BJ (cell line): ENCODE measurements at places on chromosomes 5 and 9.

GRCh38 chr5:122844910-122845228 is 544 bp upstream of the SNX24 start:
- no peak for DNase-seq

DNA sequence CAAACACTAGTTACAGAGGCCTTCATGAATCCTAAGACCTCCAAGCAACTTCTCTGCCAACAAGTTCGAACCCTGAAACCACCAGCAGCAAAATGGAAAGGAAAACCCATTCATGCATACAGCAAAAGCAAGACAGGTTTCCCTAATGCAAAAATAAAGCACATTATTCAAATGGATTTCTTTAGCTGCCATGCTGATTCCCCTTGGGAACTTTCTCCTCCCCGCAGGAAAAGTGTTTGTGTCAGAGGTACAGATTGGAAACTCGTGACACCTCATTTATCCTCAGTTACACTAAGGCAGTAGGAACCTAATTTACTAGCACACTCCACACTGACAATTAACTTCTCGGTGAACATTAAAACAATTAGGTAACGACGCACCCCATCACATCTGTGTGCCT is 63.4 kb downstream of the TLE1 start:
- no peak for DNase-seq

- no peak for DNase-seq
Observed at GRCh38 chr5:90557871-90558270, 726 bp upstream of the ADGRV1 start.

DNA sequence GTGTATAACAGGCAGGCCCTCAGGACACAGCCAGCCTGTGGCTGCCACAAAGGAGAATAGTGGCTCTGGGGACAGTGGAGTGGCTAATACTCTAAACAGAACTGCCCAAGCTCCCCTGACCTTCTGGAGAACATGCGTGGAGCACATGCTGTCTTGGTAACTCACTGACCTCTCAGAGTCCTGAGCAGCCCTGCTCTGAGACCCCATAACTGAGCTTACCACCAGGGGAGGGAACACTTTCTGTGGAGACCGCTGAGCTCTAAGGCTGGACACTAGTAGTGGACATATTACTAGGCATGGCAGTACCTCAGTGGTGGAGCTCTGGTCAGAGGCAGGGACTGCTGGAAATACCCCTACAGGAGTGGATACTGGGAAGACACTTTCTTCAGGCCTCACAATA is 60.2 kb upstream of the SPTLC1 start:
- no peak for DNase-seq

DNA sequence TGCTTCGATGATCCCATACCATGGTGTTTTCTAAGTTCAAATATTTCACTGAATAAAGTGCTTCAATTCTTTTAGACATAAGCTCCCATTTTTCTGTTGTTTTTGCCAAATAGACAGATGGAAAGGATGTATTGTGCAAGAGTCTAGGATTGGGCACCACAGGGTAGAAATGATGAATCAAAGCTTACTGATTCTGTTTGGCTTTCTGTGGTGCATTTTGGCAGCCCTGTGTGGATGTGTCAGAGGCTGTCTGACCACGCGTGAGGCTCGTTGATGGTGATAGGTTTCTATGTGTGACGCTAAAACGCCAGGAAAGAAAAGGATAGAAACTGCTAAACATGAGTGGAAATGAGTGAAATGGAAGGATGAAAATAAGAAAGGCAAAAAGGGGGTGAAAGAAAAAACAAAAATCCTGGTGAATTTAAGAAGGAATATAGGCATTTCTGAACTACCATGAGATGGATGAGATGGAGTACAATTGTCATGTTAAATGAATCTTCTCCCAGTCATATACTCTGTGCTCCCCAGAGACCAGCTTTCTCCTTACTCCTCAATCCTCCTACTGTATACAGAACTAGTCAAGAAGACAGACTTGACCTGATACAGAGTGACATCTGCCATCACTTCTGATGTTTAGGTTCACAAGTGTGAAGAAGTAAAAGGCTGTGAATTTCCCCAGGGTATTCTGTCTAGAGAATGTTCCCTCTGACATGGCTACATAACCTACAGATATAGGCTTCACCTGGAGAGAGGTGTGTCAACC is 54.4 kb downstream of the ANKH start:
- DNase-seq, result peak; percentile 57

DNA sequence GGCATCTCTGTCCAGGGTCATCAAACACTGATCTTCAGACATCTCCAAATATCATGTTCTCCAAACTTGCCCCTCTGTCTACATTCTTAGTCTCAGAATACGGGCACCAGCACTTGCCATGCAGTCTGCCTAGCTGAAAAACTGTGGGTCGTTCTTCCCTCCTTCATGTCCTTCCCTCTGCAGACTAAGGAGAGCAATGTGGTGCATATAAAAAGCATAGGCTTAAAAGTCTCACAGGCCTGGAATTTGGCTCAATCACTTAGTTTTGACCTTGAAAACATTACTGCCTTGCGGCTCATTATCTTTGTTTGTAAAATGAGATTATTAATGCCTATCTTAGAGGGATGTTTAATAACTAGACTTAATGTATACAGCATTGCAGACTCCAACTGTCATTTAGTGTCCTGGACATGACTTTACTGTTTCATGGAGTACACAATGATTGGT is 362.8 kb downstream of the NPR3 start:
- no peak for DNase-seq

DNA sequence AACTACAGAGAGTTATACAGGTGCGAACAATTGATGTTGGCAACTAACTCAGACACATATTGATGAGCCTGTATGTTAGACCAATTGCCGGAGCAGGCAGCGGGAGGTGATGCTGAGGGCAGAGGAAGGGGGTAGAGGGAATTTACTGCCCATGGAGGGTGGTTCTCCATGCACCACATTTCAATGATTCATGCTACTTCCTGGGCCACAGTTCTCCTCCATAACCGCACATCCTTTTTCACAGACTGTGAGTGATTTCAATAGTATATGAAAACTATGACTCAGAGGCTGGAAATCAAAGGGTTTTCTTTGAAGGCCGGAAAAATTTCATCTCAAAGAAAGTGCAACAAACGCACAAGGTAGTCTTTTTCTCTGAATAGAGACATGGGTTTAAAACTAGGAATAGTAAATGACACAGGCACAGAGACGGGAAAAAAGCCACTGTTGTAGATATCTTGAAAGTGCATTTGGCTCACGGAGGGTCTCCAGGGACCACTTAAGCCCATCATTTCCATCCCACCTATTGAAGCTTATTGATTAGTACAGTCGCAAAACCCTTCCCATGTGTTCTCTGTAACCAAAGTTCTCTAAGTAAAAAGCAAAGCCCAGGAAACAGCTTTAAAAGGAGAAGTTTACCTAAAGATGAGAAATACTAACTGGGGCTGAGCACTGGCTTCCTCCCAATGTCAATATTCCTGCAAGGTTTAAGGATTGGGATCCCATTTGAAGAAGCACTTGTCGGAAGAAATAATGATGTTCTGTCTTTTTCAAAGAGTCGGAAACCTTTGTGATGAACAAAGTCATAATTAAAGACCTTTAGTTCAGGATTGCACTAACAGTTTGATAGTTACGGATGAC is 28.0 kb upstream of the ADAM19 start:
- peak; percentile 54 for DNase-seq

DNA sequence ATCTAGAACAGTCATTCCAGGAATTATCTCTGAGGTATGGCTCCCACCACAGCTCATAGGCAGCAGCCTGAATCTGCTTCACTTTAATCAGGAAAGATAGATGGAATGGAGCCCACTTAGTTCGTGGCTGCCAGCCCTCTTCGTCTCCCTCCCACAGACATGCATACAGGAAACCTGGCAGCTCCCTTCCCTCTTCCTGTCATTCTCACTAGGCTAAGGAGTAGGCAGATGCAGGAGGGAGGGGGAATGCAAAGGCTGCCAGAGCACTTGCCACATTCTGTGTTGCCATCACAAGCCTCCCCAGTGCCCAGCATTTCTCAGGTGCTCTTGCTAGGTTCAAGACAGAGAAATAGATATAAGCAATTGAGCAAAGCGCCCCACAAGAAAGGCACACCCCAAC is 378.9 kb downstream of the ELAVL2 start:
- DNase-seq, result no peak

DNA sequence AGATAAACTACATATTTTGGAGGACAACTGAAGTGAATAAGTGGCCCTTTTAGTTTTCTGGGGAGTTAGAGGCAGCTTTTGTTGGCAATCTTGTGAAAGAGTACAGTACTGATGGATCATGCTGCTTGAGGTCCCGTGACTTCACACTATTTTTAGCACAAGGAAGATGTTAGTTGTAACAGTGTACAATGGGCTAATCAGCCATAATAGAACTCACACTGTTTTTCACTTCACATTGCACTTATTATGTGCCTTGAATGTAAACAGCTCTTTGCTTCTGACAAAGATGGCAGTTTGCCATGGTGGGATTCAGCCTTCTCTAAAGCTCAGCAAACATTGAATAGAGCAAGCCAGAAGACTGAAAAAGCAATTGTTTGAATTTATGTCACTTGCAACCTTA is 176.7 kb upstream of the ZNF608 start:
- DNase-seq, result no peak

- no peak for DNase-seq
Observed at GRCh38 chr5:132901036-132901435, 27.6 kb downstream of the LEAP2 start.

DNA sequence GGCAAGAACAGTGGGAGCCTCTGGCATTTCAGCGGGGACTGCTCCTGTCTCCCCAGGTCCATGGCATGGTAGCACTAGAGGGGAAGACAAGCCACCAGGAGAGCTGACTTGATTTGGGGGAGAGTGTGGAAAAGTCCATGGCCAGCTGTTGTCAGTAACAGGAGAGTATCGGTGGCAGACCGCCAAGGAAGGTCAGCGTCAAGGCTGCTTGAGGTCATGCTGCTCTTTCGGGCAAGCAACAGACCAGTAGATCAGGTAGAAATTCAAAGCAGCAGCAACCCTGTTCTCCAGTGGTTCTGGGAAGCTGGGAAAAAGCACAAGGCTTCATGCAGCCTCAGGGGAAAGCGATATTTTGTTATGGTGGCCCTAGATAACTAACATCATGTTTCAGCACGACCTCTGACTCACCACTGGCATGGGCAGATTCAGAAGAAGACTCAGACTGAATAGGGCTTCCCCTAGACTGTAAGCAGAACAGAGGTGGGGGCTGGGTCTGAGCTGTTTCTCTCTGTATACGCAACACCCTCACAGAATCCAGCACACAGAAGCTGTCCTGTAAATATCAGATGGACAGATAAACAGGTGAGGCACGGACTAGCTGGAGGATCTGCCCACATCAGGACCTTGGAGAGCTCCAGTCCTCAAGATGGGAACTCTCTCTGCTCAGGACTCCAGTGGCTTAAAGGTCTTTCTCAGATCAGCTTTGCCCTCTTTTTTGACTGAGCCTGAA is 35.2 kb upstream of the PLEKHG4B start:
- no peak for DNase-seq

GRCh38 chr5:1103505-1104326 is 8.1 kb downstream of the SLC12A7 start:
- DNase-seq, result no peak
